ENCODE measurements at places on chromosomes 3 and 15.
A peak's percentile ranks its signal among the peaks of the same experiment; 100 is the strongest.

- H3K36me3 ChIP-seq: no peaks in the 10 kb centered on the region
- DNase-seq: no peak
- H3K4me1 ChIP-seq: peaks cover 6% of the 10 kb centered on the region
- H3K4me3 ChIP-seq: no peak overlapping the region
- H3K27me3 ChIP-seq: no peaks in the 10 kb centered on the region
Observed at GRCh38 chr15:78064544-78064943, 13.0 kb downstream of the TBC1D2B start.

- no peak overlapping the region for H3K4me3 ChIP-seq
- no peak for DNase-seq
- no peaks in the 10 kb centered on the region for H3K36me3 ChIP-seq
- H3K27me3 ChIP-seq: no peaks in the 10 kb centered on the region
- H3K27ac ChIP-seq: no peak overlapping the region
Observed at GRCh38 chr3:136920904-136921611, 36.7 kb upstream of the IL20RB start.

DNA sequence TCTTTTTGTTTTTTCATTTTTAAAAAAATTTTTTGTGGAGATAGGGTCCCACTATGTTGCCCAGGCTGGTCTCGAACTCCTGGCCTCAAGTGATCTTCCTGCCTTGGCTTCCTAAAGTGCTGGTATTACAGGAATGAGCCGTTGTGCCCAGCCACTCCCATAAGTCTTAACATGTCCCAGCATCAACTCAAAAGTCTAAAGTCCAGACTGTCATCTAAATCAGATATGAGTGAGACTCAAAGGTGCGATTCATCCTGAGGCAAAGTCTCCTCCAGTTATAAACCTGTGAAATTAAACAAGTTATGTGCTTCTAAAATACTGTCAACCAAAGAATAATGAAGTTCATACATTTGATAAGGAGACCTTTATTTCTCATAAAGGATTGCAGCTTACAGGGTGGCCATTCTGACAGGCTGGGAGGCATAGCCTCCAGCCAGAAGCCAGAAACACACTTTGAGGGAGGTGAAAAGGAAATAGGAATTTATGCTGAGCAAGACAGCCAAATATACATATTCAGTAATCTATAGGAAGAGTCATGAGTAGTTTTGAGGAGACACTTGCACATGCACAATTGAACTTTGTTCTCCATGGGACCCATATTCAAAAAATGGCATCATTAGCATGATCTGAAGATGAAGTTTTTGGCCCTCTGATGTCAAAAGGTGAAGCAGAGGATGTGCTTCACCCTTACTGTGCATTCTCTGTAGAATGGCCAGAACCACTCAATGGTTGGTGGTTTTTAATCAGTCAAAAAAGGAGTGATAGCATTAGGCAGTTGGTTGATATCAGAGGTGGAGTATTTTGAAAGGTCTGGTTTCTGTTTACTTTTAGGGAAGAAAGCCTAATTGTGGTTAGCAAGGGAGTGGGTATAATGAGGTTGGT, 11.0 kb upstream of the ZNF662 start:
- no peak overlapping the region for H3K27ac ChIP-seq
- no peak for DNase-seq
- no peaks in the 10 kb centered on the region for H3K27me3 ChIP-seq
- H3K4me1 ChIP-seq: no peaks in the 10 kb centered on the region
- H3K4me3 ChIP-seq: no peak overlapping the region

DNA sequence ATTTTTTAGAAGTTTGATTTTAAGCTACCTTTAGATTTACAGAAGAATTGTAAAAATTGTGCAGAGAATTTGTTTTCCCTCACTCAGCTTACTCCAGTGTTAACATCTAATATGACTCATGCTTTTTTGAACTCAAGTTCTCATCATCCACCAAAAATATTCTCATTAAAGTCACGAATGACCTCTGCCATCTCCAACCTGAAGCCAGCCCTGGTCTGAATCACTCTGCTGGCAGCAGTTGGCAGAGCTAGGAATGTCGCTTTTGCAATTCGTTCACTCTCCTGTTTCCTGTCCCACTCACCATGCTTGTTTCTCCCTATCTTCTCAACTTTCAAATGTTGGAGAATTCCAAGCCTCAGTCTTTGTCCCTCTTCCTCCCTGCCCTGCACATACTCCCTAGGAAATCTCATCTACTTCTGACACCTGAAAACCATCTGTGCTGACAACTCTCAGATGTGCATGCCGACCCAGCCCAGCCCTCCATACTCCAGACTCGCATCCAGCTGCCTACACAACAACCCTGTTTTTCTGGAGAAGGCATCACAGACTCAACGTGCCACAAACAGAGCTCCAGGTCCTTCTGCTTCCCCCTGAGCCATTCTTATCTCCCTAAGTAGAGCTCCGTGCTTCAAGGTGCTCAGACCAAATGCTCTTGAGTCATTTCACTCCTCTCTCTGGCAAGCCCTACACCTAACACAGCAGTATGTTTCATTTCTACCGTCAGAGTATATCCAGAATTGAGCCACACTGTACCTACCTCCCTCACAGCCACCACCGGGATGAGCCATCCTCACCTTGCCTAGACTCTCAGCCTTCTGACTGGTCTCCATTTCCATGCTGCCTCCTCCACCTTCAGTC, 24.9 kb downstream of the PRR23E start:
- no peak for DNase-seq
- no peaks in the 10 kb centered on the region for H3K36me3 ChIP-seq
- no peak overlapping the region for H3K27ac ChIP-seq
- no peaks in the 10 kb centered on the region for H3K4me1 ChIP-seq
- peaks cover 7% of the 10 kb centered on the region for H3K27me3 ChIP-seq
- H3K4me3 ChIP-seq: no peak overlapping the region

- no peak overlapping the region for H3K4me3 ChIP-seq
- no peak overlapping the region for H3K27ac ChIP-seq
- no peaks in the 10 kb centered on the region for H3K27me3 ChIP-seq
- peaks cover 14% of the 10 kb centered on the region for H3K4me1 ChIP-seq
- H3K36me3 ChIP-seq: no peaks in the 10 kb centered on the region
Observed at GRCh38 chr3:184455991-184456390, 76.1 kb downstream of the CHRD start.

DNA sequence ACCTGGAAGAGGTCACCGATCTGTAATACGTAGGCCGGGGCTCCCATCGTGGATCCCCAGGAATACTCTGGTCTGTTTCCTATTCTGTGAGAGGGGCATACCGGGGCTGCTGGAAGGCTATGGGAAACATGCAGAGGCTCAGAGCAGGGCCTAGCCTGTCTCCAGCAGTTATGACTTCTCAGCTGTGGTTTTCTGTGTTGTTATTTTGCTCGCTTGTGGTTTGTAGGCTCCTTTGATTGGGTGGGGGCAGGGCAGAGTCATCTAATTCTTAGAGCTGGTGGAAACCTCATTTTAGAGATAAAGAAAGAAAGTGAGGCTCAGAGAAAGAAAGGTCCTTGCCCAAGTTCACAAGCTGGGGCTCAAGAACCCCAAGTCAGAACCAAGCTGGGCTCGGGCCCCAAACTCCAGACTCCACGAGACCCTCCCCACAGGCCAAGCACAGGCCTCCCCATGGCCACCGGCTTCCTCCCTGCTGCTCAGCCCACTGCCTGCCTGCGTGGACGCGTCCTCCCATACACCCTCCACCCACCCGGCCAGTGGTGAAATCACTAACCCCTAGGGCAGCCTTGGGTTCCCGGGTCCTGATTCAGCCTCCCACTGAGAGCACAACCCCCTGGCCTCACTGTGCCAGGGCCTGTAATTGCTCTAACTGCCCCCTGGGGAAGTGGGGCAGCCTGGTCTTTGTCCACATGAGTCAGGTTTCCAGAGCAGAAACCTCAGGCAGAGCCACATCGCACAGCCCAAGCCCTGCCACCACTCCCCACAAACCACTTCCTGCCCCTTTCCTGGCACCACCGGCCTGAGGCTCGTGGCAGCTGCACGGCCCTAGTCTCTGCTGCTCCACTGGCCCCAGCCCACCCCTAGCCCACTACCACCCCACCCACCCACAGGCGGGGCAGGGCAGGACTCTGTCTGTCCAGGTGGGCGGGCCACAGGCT, 270.8 kb downstream of the UACA start:
- no peak overlapping the region for H3K4me3 ChIP-seq
- peak overlapping the region; percentile 1 for H3K27ac ChIP-seq
- no peak for DNase-seq
- no peaks in the 10 kb centered on the region for H3K36me3 ChIP-seq

DNA sequence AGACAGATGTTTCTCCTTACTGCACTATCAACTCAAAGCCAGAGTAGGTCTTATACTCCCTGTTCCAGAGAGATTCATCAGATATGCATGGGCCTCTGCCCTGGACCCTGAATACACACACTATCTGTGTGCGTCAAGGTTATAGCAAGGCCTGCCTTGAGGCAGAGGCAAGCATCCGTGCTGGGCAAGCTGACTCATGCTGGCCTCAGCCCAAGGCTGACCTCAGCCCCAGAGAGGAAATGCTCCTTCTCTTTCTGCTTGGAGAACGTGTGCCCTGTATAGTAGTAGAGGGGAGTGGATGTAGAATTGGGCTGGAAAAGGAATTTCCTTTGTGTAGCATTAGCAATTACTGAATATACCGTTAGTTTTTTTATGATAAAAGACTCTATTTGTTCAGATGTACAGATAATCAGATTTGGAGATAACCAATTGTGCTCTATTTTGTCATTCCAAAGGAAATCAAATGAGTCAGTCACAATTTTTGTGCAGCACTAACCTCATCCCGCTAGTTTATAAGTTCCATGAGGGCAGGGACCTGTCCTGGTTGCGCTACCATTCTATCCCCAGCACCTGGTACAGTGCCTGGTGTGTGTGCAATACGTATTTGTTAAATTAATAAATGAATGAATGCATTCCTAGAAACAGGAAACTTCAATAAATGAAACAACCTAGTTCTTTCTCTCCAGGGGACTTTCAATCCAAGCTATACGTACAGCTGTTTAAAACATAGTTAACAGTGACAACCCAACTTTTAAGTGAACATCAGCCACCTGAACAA, 13.3 kb upstream of the PAQR9 start:
- no peak overlapping the region for H3K4me3 ChIP-seq
- peak; percentile 61 for DNase-seq
- H3K36me3 ChIP-seq: no peaks in the 10 kb centered on the region
- H3K4me1 ChIP-seq: peaks cover 20% of the 10 kb centered on the region
- H3K27me3 ChIP-seq: no peaks in the 10 kb centered on the region

- no peaks in the 10 kb centered on the region for H3K4me1 ChIP-seq
- H3K4me3 ChIP-seq: no peak overlapping the region
- DNase-seq: peak; percentile 10
- no peak overlapping the region for H3K27ac ChIP-seq
- no peaks in the 10 kb centered on the region for H3K27me3 ChIP-seq
Observed at GRCh38 chr3:31768479-31769125, 212.5 kb downstream of the OSBPL10 start.

Measured in HCT116 (cell line).